H1 (cell line): ENCODE measurements at places on chromosomes 7 and 10. TPM values are rescaled to one million over a fixed set of nuclear protein-coding genes. Genes with fewer than 3 reads are reported as not detected.

GRCh38 chr10:61024856-61025201 is 80.8 kb upstream of the RHOBTB1 start:
- no peak for DNase-seq

DNA sequence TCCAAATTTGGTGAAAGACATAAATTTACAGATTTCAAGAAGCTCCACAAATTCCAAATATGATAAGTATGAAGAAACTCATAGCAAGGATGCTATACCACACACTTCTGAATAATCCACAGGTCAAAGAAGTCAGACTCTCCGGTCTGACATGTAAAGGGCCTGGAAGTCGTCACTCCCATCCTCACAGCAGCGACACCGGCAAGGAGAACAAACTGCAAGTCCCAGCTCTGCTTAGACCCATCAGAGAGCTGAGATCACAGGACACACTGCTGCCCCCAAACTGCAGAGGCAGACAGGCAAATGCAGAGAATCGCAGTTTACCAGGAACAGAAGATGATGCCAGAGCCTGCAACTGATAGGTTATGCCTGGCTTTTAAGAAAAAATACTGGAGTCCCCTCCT is 62.0 kb downstream of the AMZ1 start:
- no peak for DNase-seq

The HOXA3 gene
- not detected in 2 replicates for total RNA-seq

GRCh38 chr10:11381023-11381422 is 230.4 kb downstream of the USP6NL start:
- no peak for DNase-seq

GRCh38 chr10:83165265-83165664 is 974.0 kb upstream of the GHITM start:
- no peak for DNase-seq

The TMUB1 gene
- total RNA-seq: 41.4 and 48.7 TPM in 2 replicates

DNA sequence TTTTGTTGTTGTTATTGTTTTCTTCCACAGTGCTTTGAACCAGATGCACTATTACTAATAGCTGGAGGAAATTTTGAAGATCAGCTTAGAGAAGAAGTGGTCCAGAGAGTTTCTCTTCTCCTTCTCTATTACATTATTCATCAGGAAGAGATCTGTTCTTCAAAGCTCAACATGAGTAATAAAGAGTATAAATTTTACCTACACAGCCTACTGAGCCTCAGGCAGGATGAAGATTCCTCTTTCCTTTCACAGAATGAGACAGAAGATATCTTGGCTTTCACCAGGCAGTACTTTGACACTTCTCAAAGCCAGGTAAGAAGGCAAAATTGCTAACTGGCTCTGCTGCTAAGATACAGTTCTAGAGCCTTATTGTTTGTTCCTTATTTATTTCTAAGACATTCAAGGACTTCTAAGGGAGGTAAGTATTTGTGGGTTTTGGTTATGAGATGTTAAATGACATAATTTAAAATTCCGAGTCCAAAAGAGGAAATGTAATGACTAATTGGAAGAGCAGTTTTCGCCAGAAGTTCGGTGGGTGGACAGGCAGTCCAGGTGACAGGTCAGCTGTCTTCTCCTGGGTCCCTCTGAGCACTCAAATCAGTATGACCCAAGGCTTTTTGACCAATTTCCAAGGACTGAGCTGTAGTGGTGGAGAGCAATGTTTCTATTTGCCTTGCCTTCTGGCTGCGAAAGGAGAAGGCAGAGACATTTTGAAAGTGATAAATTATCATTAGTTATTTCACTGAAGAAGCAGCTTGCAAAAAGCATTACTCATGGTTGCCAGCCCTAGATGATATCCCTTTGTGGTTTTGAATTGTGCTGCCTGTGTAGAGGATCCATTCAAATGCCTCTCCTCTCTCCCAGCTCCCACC is 10.1 kb downstream of the SLC39A12 start:
- DNase-seq: no peak

The SCRN1 gene
- 70.5 and 75.8 TPM in 2 replicates for total RNA-seq

- no peak for DNase-seq
Measured at GRCh38 chr7:36110584-36110983, 42.5 kb upstream of the EEPD1 start.

GRCh38 chr7:100477871-100478267 is 1.1 kb downstream of the TSC22D4 start:
- no peak for DNase-seq

GRCh38 chr7:37448636-37449361 is at the start of gene ELMO1:
TSS of gene ELMO1 (minus strand) at chr7:37448864. CDS start at chr7:37342690, 106,174 bp downstream.
- peak; percentile 81 for DNase-seq

The CPED1 gene
- total RNA-seq: 0.25 and 0.39 TPM in 2 replicates

DNA sequence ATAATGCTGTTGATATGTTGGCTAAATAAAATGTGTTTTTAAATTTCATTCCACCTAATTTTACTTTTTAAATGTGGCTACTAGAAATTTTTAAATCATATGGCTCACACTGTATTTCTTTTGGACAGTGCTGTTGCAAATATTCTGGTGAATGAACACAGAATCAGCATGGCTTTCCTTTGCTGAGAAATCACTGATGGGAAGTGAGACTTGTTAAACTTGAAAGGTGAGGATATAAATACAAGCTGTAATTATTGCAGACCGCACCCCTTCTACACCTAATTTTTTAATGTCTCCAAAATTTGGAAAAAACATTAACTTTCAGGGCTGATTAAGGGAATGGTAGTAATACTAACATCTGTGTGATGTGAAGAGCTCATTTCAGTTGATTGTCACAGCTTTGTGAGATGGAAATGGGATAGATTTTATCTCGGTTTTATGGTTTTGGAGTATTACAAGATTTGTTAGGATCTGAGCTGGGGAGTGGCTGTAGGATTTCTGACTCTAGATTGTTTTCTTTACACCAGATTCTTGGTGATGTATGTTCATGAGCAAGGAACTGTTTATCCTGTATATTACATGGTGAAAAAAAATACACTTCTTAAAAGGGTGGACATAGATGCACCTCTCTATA is 1.3 kb downstream of the MIOS start:
- DNase-seq: no peak

GRCh38 chr7:492714-493065 is 27.0 kb downstream of the PDGFA start:
- DNase-seq: no peak

DNA sequence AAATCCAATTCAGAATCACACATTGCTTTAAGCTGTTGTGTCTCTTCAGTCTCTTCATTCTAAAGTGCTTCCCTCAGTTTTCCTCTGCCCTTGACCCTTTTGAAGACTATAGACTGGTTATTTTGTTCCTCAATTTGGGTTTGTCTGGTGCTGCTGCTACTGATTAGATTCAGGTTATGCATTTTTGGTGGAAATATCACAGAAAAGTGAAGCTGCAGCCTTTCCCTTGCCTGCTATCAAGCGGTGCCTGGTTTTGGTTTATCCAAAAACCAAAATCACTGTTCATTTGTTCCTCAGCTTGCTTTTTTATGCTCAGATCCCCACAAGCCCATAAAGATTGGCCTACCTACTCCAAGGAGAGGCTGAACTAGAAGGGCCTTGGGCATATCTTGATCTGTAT is 55.2 kb downstream of the ELMO1 start:
- DNase-seq: no peak

DNA sequence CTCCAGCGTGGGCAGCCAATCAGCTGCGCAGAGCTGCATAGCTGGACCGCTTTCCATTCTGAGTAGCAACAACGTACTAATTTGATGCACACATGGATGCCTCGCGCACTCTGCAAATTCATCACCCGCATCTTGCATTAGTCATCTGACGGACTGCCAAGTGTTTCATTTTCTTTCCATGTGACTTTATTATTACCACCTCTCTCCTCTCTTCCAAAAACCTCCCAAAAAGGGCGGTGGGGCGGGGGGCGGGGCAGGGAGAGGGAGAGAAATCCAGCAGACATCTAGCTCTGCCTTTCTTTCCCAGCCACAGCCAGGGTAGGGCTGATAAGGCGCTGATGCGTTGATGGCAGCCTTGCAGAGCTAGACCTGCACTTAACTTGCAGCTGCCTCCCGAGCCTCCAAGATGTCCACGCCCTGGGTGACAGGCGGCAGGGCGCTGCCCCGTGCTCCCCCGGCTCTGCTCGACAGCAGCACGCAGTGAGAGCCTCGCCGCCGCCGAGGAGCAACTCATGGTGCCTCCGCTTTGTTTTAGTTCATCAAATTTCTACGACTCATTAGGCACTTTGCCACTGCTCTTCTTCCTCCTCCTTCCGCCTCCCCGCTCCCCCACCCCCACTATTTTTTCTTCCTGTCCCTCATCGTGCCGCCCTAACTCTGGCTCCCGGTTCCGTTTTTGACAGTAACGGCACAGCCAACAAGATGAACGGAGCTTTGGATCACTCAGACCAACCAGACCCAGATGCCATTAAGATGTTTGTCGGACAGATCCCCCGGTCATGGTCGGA is 147.3 kb downstream of the CELF2 start:
- DNase-seq: no peak

DNA sequence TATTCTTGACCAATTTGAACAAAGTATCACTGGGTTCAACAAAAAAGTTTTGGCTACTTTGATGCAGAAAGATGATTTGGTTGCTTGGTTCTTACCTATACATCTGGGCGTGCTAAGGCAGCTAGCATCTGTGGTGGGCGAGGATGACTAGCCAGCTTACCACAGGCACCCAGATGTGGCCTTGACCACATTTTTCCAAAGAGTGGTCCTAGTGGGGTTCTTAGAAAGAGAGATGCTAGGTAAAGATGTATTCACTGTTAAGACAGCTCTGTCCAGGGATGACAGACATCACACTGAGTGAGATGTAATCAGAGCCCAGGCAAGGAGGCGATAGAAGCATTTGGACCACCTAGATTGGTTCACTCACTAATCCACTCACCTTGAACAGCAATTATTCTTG is 785 bp downstream of the DNTT start:
- DNase-seq: no peak

GRCh38 chr10:56547163-56547562 is 186.1 kb upstream of the ZWINT start:
- DNase-seq: no peak

The LIPK gene
- total RNA-seq: not detected in 2 replicates

The GPR141 gene
- total RNA-seq: 0.25 and 0.45 TPM in 2 replicates
